Spinal cord (tissue), 10 donors: ENCODE measurements at places on chromosomes 3 and 15.

- no peak for DNase-seq
Observed at GRCh38 chr3:10423171-10423882, 82.1 kb downstream of the ATP2B2 start.

DNA sequence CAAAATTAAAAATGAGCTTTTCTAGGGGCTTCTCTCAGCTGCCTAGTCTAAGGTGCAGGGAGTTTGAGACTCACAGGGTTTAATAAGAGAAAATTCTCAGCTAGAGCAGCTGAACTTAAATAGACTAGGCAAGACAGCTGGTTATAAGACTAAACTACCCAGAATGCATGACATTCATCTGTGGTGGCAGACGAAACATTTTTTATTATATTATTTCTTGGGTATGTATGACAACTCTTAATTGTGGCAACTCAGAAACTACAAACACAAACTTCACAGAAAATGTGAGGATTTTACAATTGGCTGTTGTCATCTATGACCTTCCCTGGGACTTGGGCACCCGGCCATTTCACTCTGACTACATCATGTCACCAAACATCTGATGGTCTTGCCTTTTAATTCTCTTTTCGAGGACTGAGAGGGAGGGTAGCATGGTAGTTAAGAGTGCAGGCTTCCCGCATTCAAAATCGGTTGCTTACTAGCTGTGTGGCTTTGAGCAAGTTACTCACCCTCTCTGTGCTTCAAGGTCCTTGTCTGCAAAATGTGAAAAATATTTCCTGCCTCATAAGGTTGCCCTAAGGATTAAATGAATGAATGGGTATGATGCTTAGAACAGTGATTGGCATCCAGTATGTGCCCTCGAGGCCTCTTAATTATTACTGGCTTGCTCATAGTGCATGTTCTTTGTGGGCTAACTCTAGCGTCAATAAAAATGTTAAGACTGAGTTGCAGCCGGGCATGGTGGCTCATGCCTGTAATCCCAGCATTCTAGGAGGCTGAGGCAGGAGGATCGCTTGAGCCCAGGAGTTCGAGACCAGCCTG lies 984 bp downstream of the CCR5 start:
- no peak for DNase-seq

GRCh38 chr3:197615430-197615829 lies 59.7 kb upstream of the BDH1 start:
- no peak for DNase-seq

DNA sequence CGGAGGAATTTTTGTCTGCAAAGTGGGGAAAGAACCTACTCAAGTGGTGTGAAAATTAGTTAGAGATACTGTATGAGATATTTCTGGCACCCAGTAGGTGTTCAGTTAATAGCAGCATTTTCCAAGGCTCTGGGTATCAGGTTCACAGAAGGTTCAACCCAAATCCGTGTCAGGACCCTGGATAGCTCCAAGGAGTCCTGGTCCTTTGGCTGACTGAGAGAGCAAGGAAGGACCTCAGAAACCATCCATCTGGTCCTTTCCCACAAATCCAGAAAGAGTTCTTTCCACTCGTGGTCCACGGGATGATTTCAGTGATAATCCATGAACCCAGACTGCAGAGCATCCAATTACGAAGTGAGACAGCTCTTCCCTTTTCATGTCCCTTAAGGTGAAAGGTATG lies 51.4 kb downstream of the SLC6A11 start:
- DNase-seq, result no peak

DNA sequence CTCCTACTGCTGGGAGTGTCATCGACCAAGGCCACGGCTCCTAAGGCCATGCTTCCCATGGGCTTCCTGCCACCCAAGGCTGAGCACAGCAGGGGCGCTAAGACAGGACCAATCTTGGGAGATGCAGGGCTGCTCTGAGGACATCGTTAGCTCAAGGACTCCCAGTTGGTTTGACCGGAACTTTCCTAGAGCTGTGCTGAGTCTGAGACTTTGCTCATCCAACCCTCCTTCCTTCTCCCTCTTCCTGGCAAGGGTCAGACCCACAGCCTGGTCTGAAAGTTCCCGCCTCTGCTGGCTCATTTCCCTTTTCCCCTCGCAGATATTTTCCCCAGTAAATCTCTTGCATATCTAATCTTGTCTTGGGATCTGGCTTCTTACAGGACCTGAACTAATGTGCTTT lies 57.2 kb downstream of the EPHB3 start:
- DNase-seq, result no peak

DNA sequence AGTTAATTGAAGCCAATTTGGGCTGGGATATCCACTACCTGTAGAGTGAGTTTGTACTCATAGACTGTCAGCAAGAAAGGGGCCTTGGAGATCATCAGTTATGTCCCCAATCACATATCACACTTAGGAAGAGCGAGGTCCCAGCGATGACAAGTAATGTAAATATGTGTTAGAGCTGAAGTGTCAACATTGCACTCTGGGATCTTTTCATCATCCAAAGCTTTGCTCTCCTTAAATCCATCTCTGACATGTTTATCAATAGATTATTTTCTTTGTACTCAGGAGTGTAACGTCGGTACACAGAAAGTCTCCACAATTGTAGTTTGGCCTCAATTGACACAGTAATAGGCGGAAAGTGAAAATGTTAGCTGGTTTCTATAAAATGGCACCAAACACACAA lies 113.7 kb upstream of the TPRG1 start:
- no peak for DNase-seq

DNA sequence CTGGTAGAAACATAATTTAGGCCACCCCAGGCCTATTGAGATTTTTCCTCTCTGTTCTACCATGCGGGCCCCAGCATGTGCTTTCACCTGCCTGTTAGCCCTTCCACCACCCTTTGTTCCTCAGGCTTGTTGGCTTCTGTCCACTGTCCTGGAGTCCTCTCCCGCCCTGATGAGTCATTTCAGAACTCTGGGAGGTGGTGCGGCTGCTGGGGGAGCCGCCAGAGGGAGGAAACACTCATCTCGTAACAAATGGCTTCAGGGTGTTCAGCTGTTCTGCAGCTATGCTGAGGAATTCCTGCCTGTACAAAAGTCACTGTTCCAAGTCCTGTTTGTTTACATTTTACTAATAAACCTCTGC lies 36.3 kb downstream of the LRTM1 start:
- peak; percentile 69 for DNase-seq

- no peak for DNase-seq
Observed at GRCh38 chr3:123876858-123877257, 7.3 kb downstream of the MYLK start.

GRCh38 chr15:67832031-67832551 lies 6.8 kb downstream of the SKOR1 start:
- no peak for DNase-seq

- no peak for DNase-seq
Observed at GRCh38 chr15:23606226-23606625, 40.8 kb downstream of the MKRN3 start.

- no peak for DNase-seq
Observed at GRCh38 chr3:175914785-175915184, 1055.7 kb downstream of the NAALADL2 start.

DNA sequence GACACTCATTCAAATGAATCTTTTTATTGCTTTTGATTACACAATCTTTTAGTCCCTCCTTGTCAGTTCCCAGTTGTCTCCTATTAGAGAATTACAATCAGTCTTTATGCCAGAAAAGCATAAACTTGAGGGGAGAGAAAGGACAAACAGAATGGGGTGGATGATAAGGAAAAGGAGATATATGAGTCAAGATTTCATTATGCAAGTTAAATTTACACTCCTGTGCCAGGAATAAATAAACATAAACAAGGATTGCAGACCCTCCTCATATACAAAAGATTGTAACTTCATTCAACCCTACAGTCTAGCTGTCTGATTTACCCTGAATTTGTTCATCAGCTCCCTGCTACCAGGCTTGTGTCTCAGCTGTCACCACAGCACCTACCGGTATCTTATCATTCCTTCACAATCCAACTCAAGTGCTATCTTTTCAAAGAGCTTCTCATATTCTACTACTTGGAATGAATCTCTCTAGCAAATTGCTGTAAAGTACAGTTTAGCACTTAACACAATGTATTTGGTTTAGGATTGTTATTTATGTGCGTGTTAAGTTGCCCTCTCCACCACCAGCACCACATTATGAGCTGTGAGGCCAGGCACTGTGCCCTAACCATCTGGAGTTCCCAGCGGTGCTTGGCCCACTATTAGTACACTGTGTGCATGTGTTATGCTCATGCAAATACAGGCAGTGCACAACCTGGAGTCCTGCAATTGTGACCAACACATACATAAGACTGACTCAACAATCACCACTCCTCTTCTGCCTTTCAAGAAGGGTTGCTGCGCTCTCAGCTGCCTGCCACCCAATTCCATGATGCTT lies 504.1 kb downstream of the TBL1XR1 start:
- no peak for DNase-seq

GRCh38 chr15:50883903-50884302 lies 24.6 kb upstream of the AP4E1 start:
- no peak for DNase-seq

- peak; percentile 62 for DNase-seq
Observed at GRCh38 chr3:66406163-66406562, 94.7 kb downstream of the LRIG1 start.

DNA sequence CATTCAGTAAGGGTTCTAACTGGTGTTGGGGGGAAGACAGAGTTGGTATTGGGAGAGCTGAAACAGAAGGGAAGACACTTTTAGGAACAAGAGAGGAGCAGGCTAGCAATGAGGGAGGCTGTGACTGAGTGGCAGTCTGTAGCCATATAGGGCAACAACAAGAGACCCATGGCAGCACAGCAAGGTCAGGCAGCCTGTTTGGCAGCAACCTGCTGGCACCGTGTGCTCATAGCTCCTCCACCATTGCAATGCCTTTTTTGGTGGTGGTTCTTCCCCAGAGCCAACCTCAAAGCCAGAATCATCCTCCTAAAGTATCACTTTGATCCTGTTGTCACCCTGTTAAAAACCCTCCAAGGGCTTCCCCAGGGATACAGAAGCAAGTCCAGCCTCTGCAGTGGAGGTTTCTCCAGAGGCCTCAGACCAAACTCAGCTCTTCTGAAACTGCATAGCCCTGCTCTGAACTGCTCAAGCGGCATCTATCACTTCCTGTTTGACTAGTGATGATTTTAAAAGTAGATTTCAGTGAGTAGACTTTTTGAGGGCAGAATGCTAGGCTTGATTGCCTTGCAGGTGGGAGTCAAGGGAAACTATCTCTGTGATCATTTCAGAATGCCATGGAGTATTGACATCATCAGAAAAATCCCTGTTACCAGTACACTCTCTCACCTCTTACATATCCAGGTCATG lies 176.9 kb downstream of the STAC start:
- no peak for DNase-seq

DNA sequence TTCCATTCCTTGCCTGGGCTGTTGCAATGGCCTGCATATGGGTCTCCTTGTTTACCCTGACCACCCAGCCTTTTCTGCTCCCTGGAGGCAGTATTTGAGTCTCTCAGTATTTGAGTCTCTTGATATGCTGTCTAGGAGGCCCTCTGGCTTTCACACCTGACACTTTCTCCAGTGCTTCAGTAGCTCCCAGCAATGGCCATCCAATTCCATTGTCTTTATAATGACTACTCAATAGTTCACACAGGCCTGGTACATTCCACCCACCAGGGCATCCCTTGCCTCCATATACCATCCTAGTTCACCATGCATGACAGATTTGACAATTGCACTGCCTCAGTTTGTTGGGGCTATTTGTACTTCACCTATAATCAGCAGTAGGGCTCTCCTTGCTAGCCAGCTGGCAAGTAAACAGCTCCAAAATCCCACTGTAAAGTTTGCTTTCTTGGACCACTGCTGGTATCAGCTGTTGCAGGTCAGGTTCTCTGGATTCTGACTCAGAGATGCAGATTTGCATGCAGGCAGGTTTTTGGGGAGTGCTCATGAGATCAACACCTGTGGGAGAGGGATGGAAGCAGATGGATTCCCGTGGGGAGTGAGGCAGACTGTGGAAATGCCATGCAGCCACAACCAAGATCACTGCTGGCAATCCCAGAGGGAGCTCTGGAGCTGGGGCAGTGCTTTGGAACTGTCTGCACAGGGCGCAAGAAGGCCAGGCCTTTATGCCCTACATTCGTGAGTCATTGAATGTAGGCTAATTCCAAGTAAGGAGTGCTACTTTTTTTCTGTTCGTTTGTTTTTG lies 19.1 kb upstream of the XIRP1 start:
- DNase-seq, result no peak

DNA sequence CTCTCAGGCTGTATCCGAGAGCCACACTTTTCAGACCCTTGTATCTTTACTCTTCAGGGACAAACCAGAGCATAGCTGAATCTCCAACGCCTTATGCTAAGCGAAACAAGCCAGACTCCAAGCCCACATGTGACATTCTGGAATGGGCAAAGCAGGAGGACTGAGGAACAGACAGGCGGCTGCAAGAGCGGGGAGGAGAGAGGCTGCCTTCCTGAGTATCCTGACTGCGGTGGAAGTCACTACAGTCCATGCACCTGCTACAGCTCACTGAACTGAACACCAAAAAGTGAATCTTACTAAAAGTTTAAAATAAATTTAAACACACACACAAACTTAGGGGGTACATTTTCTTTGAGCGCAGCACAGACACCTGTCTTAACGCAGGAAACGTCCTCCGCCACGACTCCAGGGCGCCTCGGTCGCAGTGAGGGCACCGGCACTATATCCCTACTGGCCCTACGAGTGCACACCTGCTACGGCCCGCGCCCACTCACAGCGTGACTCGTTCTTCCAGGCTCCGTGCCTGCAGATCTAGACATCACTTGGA lies 1.4 kb downstream of the CYFIP1 start:
- peak; percentile 37 for DNase-seq

DNA sequence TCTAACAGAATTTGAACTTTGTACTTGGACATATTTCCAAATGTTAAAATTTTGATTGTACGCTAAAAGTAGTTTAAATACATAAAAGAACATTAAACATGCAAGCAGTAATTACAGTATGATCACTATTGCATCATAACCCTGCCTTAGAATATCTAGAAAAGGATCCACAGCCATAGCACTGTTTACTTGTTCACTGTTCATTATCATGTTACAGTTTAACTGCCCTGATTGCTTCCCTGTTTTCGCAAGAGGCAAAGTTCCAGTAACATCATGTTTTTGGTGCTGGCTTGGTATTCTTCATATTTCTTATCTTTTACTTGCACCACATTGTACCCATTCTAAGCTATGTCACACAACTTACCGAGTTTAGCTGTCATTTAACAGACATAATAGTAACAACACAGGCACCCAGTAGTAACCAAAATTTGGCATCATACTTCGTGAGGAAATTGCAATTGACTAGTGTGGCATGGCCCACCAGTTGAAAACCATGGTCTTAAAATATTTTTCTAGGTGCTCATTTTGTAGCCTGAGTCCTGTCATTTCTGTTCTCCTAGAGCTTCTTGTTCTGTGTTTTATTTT lies 13.3 kb upstream of the TMEM87A start:
- DNase-seq, result no peak

DNA sequence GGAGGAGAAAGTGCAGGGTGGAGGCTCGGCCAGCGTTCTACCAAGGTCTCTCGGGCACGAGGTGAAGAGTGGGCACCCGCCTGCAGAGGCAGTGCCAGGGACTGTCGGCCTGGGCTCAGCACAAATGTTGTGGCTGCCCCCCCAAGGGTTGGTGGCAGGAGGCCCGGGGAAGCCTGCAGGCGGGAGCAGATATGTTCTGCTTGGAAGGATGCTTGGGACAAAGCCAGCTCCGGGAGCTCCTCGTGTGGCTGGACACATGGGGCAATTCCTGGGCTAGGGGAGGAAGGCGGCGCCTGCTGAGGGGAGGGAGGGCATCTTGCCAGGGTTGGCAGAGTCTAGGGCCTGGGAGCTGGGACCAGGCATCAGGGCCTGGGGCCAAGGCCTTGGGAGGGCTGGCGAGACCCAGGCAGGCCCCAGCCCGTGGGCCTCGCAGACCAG lies 30.4 kb upstream of the FBLN2 start:
- DNase-seq, result peak; percentile 97
